ENCODE measurements at places on chromosomes 3 and 15.

GRCh38 chr15:64909546-64909945, 2.2 kb upstream of the ANKDD1A start:
- H3K4me1 ChIP-seq = no peaks in the 10 kb centered on the region
- no peaks in the 10 kb centered on the region for H3K36me3 ChIP-seq
- no peak overlapping the region for H3K27ac ChIP-seq
- H3K4me3 ChIP-seq = no peak overlapping the region
- no peak for DNase-seq
- H3K27me3 ChIP-seq = no peaks in the 10 kb centered on the region

- DNase-seq = no peak
- H3K4me3 ChIP-seq = no peak overlapping the region
- no peak overlapping the region for H3K27ac ChIP-seq
- H3K27me3 ChIP-seq = no peaks in the 10 kb centered on the region
- H3K4me1 ChIP-seq = peaks cover 3% of the 10 kb centered on the region
Measured at GRCh38 chr3:18765662-18766061, 340.5 kb upstream of the SATB1 start.

DNA sequence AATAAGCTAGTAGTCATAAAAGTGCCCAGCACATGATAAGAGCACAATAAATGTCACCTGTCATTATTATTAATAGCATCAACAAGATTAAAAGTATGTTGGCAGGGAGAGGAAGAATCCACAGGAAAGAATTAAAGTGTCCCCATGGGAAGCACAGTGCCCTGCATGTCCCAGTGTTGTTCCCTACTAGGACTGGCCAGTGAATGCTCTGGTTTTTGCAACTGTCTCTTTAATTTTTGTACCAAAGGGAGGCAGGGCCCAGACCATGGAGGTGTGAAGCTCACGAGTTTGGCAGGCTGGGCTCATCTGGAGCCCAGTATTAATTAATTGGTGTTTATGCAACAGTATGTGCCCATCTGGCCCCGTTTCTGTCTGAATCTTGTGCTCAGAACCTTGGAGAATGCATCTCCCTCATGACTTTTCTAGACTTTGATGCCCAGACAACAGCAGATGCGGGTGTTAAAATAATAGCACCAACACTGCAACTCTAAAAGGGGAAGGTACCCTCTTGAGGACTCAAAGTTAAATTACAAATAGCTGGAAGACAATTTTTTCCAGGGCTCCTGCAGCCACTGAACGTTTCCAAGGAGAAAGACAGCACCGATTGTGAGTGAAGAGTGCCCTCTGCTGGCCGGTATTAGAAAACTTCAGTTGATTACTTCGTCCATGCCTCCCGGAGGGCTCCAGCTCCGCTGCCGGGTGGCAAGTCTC, 71.9 kb upstream of the SPATA12 start:
- no peaks in the 10 kb centered on the region for H3K36me3 ChIP-seq
- DNase-seq = peak; percentile 85
- no peak overlapping the region for H3K27ac ChIP-seq

- no peak overlapping the region for H3K4me3 ChIP-seq
- H3K27me3 ChIP-seq = no peaks in the 10 kb centered on the region
- no peak overlapping the region for H3K27ac ChIP-seq
- no peaks in the 10 kb centered on the region for H3K4me1 ChIP-seq
Measured at GRCh38 chr15:79340315-79340602, 29.3 kb downstream of the TMED3 start.

DNA sequence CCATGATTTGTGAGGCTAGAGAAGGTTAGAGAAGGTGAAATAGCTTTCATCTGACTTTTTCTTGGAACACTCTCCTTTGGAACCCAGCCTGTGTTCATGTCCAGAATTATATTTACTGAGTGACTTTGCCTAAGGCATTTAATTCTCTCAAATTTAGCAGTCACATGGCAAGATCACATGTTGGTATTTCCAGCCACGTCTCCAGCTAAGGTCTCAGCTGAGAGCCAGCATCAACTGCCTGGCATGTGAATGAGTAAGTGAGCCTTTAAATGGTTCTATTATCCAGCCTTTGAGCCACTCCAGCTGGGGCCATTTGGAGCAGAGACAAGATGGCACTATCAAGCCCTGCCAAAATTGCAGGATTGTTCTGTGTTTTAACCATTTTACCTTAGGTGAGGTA, 130.2 kb upstream of the SGO1 start:
- no peaks in the 10 kb centered on the region for H3K27me3 ChIP-seq
- no peaks in the 10 kb centered on the region for H3K4me1 ChIP-seq
- DNase-seq = no peak
- no peak overlapping the region for H3K27ac ChIP-seq

GRCh38 chr3:105866656-105867653, 1.9 kb downstream of the CBLB start:
- no peaks in the 10 kb centered on the region for H3K4me1 ChIP-seq
- peak overlapping the region; percentile 94 for H3K4me3 ChIP-seq
- peak overlapping the region; percentile 98 for H3K27ac ChIP-seq
- peak; percentile 24 for DNase-seq
- H3K27me3 ChIP-seq = no peaks in the 10 kb centered on the region

GRCh38 chr15:71279757-71280141, 164.5 kb downstream of the THSD4 start:
- H3K36me3 ChIP-seq = no peaks in the 10 kb centered on the region
- DNase-seq = no peak

DNA sequence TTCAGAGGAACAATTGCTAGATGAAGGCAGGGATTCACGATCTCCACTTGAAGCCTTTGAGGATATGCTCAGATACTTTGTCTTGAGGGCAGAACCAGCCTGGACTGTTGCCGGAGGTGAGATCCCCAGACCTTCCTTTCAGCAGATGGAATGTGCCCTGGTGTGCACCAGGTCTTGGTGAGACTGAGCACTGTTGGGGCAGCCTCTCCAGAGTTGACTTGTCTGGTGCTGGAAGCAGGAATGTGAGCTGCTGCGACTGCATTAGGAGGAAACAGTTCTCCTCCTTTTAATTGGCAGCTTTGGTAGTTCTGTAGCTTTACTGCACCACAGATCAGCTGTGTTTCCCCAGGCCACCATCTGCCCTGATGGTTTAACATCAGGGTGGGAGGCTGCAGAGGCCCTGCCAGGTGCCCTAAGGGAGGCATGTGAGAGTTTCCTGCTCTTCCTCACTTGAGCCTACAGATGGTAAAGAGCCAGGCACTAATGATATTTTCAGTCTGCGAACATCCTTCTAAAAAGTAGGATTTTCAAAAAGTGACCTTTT, 58.5 kb downstream of the CTDSPL start:
- H3K4me3 ChIP-seq = no peak overlapping the region
- H3K4me1 ChIP-seq = peaks cover 4% of the 10 kb centered on the region
- H3K27ac ChIP-seq = no peak overlapping the region
- H3K27me3 ChIP-seq = no peaks in the 10 kb centered on the region
- H3K36me3 ChIP-seq = no peaks in the 10 kb centered on the region
- no peak for DNase-seq

GRCh38 chr15:85963262-85963760, 116.4 kb upstream of the AGBL1 start:
- DNase-seq = no peak
- no peak overlapping the region for H3K4me3 ChIP-seq
- no peaks in the 10 kb centered on the region for H3K36me3 ChIP-seq

GRCh38 chr3:197343656-197344408, 45.4 kb upstream of the DLG1 start:
- H3K27ac ChIP-seq = no peak overlapping the region
- no peak for DNase-seq
- H3K27me3 ChIP-seq = no peaks in the 10 kb centered on the region
- H3K36me3 ChIP-seq = no peaks in the 10 kb centered on the region
- no peaks in the 10 kb centered on the region for H3K4me1 ChIP-seq

DNA sequence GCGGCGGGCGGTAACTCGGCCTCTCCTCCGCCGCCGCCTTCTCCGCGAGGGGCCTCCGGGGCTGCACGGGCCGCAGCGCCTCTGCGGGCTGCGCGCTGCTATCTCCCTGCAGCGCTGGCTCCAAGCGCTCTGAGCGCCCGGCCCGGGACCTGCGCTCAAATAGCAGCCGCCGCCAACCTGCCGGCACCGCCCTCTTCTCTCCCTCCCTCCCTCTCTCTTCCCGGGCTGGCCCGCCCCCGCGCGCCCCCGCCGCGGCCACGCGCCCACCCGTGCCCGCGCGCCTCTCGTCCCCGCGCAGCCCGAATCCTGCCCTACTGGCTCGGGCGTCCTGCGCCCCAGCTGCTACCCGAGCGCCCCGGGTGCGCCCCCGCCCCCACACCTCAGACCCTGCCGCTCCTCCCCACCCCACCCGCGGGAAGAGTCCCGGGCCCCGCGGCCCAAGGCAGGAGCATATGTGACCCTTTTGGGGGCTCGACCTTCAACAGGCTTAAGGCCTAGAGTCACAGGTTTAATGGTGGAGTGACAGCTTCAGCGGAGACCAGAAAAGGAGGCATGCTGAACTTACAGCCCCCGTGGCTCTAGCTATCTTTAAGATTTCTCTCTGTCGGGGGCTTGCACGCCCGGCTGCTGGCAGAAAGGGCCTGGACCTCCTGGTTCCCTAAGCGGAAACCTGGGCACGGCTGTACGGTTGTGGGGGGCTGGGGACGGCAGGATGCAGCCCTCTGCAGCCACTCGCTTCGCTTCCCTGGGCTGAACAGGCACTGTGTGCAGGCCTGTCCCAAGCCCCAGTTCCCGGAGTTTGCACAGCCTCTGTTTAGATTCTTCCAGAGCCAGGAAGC, at the start of gene CACNA2D2:
Gene CACNA2D2 (minus strand): TSS at position 131 of the 839 bp plus-strand sequence. CDS start 211 bp downstream, outside the sequence.
- H3K36me3 ChIP-seq = no peaks in the 10 kb centered on the region
- peaks cover 19% of the 10 kb centered on the region for H3K27me3 ChIP-seq
- H3K4me1 ChIP-seq = peaks cover 4% of the 10 kb centered on the region
- H3K27ac ChIP-seq = no peak within 1 kb of the TSS
- peak within 1 kb of the TSS; percentile 38 for H3K4me3 ChIP-seq

DNA sequence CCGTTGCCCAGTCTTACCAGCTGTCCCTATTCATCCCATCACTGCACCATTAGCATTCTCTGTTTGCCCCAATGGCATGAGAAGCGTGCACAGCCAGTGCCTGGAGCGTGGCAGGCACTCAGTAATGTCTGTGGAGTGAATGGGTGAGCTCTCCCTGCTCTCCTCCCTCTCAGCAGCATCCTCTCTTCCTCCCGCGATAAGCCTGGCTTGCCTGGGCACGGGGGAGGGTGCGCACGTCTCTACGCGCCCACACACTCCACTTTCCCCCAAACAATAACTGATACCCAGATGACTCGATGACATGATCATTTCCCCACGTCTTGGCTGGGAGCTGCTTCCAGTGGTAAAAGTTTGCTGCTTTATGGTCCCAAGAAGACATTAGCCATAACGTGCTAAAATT, 81.8 kb upstream of the LINGO1 start:
- H3K4me3 ChIP-seq = no peak overlapping the region
- H3K27me3 ChIP-seq = no peaks in the 10 kb centered on the region
- H3K36me3 ChIP-seq = no peaks in the 10 kb centered on the region
- no peaks in the 10 kb centered on the region for H3K4me1 ChIP-seq
- DNase-seq = no peak
- no peak overlapping the region for H3K27ac ChIP-seq

All from colonic mucosa (tissue), 4 donors.